Vagina (tissue), 2 donors: ENCODE measurements at places on chromosomes 3 and 15.

GRCh38 chr3:119140466-119140865 lies 5.5 kb upstream of the TEX55 start:
- DNase-seq: no peak

DNA sequence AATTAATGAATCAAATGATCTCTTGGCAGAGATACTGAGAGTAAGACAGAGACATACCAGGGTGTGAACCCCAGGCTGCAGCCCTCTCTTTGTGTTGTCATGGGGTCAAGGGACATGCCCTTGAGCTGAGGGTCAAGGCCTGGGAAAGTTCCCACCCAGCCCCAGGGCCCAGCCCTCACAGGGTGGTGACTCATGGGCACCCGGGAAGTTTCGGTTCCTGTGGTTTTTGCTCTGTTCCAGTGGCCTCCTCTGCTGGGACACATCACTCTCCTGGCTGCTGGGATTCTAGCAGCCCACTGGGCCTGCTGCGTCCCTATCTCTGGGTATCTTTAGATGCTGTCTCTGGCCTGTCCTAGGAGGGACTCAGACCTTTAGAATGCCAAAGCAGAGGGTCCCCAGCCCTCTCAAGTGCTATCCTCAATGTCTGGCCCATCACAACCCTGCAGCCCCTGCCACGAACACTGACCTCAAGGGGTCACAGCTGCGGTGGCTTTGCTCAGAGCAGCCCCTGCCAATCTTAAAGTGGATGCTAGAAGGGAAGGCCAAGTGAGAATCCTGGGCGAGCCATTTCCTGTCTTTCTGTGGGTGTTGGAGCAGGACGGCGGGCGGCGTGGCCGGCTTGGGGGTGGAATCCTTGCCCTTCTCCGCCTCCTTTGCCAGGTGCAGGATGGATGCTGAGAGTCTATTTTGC lies 148.4 kb upstream of the TLE3 start:
- DNase-seq: no peak

DNA sequence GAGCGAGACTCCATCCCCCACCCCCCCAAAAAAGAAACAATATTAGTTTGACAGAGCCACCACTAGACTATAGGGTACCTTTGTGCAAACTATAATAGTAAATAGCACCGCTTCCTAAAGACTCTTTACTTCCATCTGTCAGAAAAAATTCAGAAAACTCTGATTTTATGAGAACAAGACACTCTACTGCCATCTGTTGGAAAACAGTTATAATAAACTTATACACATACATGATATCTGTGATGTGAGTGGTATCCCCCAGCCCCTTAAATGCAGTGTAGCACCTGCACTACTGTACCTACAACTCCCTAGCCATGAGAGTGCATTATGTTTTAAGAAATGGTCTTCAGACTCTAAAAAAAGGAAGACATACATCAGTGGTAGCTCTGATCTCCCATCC lies 47.1 kb upstream of the CTDSPL start:
- DNase-seq: no peak

GRCh38 chr3:72753495-72753894 lies 94.8 kb downstream of the SHQ1 start:
- DNase-seq: no peak

GRCh38 chr3:46896386-46896785 lies 18.9 kb downstream of the PTH1R start:
- no peak for DNase-seq

DNA sequence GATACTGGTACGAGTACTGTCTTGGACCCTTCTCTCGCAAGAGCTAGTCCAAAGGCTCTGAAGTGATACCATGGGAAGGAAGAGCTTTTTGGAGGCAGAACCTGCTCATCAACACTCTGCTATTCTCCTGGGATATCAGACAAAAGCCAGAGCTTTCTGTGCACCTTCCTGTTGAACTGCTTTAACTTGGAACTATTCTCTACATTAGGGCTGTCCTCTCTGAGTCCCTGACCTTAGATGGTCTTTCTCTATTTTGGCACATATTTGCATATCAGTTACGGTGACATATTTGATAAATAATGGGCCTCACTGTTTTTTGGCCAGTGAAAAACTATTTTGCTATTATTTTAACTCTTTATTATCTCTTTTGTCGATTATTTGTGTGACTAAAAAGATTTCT lies 146.9 kb downstream of the TIGIT start:
- DNase-seq: no peak

DNA sequence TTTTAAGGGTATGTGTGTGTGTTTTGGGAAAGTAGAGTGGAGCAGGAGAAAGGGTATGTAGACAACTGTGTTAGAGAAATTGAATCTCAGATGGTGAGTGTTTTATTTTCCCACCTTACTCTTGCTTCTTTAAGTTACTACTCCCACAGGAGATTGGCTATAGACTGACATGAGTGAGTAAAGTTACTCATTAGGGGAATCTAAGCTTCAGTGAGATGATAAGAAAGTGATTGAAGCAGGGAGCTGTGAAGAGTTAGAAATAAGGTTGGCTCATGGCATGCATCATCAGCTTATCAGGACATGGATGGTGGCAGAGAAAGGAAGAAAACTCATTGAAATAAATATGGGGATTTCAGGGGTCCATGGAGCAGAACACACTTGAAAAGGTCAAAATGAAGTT lies 88.9 kb downstream of the MBNL1 start:
- DNase-seq: no peak

DNA sequence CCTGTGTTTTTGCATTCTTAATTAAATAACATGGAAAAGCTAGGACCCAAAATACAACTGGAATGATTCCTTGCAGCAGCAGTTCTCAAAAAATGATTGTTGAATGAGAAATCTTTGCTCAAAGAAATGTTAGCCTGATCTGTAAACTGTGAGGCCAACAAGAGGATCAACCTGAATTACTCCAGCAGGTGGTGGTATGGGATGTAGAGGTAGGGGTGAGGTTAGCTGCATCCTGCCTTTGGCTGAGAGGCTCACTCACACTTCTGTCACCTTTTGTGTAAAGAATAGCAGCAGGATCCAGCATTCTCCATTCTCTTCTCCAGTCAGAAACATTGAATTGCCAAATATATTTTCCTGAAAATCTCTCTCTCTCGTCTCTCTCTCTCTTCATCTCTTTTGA lies 26.5 kb upstream of the FAM98B start:
- no peak for DNase-seq

- DNase-seq: no peak
Measured at GRCh38 chr3:2356298-2356950, 257.8 kb downstream of the CNTN4 start.

DNA sequence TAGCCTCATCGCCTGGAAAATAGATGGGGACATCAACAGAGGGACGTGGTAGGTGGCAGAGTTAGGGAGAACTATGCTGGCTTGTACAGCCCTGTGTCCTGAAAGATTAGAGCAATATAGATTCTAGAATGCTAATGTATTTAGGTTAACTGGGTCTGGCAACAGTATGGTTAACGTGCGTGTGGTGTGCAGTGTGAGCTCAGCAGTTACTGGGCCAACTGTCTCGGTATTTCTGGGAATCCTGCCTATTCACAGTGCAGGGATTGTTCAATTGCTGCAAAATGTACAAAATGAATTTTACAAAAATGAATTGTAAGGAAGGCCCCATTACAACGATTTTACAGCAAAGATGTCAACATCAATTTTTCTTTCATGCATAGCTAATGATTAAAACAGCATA lies 20.6 kb downstream of the MEIS2 start:
- no peak for DNase-seq

DNA sequence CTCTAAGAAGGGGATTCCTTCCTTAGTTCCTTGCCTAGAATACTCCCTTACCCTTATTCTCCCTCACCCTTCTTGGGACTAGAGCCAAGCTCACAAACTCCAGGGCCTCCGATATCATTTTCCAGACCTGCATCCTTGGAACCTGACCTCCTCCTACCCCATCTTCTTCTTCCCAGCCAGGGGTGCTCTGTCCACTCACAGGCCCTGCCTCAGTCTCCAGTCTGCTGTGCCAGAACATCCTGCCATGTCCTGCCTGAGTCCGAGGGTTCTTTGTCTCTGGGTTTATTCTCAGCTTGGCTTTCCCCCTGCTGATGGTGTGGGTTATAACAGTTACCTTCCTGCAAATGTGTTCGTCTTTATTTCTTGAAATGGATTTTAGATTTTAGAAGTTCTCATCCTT lies 59.9 kb upstream of the MCF2L2 start:
- no peak for DNase-seq

DNA sequence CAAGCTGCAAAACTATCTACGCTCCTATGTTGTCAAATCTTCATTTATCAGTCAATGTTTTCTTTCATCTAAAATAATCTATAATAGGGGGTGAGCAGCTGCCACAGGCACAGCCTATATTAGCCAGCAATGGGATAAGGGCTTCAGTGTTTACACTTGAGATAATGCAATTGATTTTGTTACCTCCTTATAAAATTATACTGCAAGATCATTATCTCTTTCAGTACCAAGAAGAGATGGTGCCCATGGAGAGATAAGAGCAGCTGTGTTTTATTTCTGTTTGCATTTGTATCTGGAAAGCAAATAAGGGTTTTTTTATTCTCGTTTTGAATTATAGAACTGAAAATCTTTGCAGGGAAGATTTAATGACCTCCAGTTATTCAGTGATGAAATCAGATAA lies 68.9 kb downstream of the PLD1 start:
- DNase-seq: no peak

DNA sequence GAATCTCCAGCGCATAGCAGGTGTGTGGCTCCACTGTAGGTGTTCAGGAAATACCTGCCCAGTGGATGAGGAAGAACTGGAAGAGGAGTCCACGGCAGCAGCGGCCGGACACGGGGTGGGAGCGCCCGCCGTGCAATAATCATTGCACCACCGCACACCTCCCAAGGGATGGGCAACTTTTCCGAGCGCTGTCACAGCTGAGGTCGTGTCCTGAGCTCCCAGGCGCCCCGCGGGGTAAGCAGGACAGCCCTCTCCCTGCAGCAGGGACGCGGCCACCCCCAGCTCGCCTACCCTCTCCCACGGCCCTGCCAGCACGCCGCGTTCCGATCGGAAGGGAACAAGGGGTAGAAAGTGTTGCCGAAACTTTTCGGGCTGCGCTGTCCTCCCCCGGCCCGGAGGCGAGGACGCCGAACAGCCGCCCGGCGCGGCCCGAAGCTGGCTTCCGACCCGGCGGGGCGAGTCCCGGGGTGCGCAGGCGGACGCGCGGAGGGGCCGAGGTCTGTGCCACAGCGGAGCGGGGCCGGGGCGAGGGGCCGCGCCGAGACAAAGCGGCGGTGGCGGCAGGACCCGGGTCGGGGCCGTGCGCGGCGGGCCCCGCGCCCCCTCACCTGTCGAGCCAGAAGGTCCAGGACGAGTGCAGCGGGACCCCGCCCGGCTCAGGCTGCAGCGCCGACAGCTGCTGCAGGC lies 475 bp downstream of the EIF4E3 start:
- no peak for DNase-seq

DNA sequence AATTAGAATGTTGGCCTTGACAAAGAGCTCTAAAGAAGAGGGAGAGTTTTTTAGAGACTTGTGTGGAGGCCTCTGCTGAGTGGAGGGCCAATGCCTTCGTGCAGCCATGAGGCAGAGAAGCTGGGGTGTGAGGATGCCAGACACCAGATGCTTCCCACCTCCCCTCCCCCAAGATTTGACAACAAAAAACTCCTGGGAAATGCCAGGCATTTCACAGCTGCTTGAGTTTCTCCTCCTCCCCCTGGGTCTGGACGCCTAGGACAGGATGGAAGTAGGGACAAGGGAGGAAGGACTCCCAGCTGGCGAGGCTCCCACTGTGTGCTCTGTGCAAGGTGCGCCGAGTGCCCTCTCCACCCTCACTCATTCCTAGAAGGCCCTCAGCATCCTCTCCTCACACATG lies 20.1 kb downstream of the TGM4 start:
- DNase-seq: no peak

- no peak for DNase-seq
Measured at GRCh38 chr3:52248816-52249547, 3.4 kb downstream of the PPM1M start.

- no peak for DNase-seq
Measured at GRCh38 chr3:61945657-61946056, 384.3 kb downstream of the PTPRG start.

DNA sequence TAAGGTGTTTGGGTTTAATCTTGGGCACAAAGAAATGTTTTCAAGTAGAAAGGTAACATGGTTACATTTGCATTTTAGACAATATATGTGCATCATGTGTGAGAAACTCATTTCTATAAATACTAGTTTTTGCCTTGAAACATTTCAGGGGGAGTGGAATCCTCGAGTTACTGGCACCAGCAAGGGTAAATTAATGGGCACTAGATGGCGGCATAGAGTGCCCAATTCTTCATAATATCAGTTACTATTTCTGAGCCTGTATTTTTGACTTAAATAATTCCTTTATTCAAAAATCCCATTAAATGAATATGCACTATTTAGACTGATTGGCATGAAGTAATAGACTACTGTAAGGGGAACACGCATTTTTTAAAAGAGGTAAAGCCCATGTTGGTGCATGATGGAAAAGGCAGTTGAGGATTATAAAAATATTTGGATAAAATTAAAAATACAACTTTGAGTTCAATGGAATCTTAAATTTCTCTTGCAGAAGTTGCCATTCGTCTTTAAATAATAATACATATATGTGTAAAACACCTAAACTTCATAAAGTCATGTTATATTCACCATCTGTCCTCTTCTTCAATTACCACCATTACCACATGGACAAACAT lies 106.3 kb downstream of the ZBTB20 start:
- DNase-seq: no peak

GRCh38 chr3:132637590-132637989 lies 22.0 kb downstream of the ACAD11 start:
- DNase-seq: no peak

DNA sequence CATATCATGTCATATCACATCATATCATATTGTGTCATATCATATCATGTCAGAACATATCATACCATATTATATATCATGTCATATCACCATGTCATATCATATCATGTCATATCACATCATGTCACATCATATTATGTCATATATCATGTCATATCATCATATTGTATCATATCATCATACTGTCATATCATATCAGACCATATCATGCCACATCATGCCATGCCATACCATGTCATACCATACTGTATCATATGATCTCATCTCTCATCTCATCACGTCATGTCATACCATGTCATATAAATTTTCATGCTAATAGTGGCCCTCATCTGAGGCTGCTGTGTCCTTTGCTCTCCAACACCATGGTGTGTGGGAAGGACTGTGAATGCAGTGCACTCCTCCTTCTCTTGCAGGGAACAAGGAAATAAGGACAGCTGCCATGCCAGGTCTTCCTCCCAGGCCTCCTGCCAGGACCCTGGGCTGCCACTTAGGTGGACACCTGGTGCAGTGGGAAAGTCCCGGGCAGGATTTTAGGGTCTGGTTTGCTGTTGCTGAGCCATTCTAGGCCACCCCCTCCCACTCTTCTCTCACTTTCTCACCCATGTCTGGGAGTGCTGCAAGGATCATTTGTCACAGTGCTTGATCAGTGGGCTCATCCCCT lies 72.4 kb upstream of the TRPM1 start:
- no peak for DNase-seq

GRCh38 chr15:63049783-63050371 lies 7.3 kb downstream of the TPM1 start:
- DNase-seq: no peak

GRCh38 chr3:16338999-16339398 lies 74.0 kb downstream of the OXNAD1 start:
- DNase-seq: no peak

- no peak for DNase-seq
Measured at GRCh38 chr3:156559321-156559720, 4.4 kb upstream of the SSR3 start.

GRCh38 chr3:30343861-30344260 lies 262.5 kb upstream of the TGFBR2 start:
- DNase-seq: no peak

GRCh38 chr15:27481768-27482167 lies 510.8 kb downstream of the GABRG3 start:
- DNase-seq: no peak

GRCh38 chr3:128584412-128585020 lies 66.1 kb downstream of the RPN1 start:
- DNase-seq: no peak
